Anterior cingulate cortex (tissue), 58 donors: ENCODE measurements at places on chromosomes 12 and 14.

DNA sequence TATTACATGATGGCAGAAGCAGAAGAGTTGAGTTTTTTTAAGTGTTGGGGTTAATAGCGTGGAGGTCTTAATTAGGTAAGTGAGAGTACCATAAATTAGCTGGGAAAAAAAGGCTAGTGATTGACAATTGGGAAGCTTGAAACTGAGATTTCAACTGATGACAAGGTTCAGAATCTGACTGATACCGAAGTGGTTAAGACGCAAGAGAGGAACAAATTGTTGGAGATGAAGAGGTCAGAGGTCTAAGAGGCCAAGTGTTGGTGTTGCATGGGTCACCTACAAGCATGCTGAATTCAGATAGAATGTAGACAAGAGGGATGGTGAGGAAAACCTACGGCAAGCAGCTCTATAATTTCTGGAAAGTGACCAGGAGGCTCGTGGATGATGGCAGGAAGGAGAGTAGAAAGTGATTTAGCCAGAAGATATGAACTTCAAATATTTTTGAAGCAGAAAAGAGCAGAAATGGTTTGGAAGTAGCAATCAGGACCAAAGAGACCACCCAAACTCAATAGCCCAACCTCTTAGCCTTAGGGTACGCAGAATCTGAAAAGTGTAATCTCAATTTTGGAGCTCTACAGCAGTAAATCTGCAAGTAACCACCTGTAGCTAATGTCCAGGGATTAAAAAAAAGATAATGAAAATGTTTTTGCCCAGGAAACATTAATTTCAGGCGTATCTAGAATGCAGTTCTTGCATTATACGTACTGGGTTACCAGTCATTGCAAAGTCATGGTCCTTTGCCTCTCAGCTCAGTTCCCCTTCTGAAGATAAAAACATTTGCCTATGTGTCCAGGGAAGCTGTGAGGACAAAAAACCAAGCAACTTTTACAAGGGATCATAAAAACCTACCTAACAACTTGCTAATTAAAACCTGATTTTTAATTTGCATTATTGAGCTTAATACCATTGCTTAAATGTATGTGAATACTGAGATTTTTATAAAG lies 1.7 kb upstream of the TMPO start:
- no peak for DNase-seq

- no peak for DNase-seq
Observed at GRCh38 chr14:96194657-96195431, 9.8 kb upstream of the BDKRB2 start.

GRCh38 chr14:89628521-89628920 lies 211.5 kb upstream of the FOXN3 start:
- DNase-seq: no peak

GRCh38 chr12:59867055-59867454 lies 271.2 kb downstream of the SLC16A7 start:
- no peak for DNase-seq

DNA sequence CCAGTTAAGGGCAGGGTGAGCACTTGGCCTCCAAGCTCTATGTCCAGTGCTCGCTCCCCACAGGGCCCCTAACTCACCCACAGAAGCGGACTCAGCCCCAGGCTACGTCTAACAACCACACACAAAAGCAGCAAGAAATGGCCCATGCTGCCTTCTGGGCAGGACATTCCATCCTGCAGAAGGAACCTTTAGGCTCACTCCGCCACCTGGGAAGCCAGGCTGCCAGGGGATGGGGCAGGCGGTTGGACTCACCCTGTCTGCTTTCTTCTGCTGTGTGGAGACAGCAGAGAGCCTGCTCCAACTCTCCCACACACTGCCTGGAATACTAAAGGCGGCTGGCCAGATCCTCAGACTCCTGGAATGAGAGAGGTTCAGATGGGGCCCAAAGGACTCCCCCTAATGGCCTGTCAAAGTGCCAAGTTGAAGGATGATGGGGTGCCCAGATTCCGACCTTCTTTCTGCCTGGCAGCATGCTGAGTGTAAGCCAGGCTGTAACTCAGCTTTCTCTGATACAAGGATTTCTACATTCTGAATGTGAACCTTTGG lies 27.7 kb upstream of the BLTP3B start:
- DNase-seq: no peak

DNA sequence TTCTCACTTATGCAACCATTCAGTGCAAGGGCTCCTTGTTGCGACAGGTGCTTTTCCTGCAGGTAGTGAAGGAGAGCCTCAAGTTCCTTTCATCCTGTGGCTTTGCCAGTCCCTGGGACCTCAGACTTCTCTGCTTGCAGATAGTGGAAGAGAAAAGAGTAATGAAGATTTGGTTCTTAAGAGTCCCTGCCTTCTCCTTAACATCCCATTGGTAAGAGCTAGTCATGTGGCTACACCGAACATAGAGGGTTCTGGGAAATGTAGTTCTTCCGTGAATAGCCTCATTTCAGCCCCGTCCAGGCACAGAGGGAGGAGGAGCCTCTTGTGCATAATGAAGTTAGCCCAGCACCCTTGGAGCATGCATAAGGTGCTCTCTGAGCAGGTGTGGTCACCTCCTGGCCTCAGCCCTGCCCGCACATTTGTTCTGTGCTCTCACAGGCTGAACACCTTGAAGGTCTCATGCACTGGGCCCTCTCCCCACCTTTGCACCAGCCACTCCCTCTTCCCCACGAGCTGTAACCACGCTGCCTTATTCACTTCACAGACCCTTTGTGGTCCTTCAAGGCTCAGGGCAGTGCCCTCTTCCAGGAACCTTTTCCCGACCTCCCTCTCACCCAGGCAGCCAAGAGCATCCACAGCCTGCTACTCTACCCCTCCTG lies 134.0 kb downstream of the BCL11B start:
- DNase-seq: no peak

DNA sequence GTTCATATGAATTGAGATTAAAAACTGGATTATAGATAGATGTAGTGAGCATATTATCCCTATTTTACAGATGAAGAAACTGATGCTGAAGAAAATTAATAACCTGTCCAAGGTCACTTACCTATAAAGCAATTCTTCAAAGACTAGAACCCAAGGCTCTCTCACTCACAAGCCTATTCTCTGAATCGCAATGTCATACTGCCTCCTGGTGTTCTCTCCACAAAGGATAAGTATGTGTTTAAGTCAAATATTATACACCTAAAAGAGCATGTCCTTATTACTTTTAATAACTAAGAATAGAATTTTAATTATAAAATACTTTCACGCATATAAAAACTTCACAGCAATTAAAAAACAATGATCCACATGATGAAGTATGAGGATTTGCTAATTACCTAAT lies 721.3 kb upstream of the USP15 start:
- no peak for DNase-seq

DNA sequence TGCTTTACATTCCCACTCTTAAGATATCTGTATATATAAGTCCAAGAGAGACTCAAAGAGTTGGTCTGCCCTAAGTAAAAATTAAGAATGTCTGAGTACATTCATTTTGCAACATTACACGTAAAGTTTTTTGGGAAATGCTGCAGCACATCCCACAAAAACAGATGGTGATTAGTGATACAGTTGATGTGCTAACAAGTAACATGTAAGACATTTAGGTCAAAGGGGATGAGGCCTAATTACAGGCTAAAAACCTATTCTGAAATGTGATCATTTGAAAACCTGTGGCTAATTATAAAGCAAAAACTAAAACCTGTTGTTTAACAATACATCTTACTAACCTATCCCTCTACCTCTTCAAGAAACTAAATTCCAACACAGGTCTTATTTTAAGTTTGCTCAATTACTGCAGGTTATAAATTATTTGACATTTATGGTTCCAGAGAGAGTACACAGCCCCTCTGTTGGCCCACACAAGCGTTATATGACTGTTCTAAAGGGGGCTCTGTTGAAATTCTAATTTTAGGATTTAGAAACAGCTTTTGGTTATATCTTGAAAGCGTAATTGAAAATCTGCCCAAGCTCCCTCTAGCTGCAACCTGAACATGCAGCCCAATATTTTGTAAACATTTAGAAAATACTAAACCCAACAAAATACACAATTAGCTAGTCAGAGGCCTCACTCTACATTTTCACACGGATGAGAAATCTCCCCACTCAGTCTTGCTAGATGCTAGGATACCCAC lies 42.9 kb downstream of the BRAP start:
- DNase-seq: no peak

DNA sequence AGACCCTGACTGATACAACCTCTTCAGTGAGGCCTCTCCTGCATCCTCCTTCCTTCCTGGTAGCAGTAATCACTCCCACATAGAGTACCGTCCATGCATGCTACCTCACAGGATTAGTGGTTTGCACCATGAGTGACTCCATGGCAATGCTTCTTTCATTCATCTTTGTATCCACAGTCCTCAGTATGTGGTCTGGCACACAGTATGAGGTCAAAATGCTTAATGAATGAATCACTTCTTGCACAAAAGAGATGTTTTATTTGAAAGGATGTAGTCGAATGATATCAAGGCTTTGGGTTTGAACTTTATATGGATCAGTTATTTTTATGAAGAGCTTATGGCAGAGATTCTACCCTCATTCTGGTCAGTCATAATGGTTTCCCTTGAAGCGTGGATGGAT lies 42.2 kb downstream of the KCNA5 start:
- no peak for DNase-seq

GRCh38 chr14:44112774-44113460 lies 394.2 kb downstream of the FSCB start:
- no peak for DNase-seq

DNA sequence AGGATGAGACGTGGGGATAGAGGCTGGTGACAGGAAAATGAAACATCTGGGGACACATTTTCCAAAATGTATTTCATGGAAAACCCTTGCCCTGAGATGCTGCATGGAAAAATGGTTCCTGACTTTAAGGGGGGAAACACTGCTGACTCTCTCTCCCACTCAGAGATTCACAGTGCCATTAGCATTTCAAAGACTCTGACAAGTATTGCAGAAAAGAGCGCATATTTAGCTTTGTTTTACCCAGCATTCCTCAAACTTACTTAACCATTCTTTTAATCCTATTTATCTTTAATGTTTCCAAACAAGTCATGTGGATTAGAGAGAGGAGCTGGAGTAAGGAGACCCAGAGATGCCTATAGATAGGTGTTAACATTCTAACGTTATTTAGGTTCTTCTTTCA lies 141.8 kb upstream of the DYRK2 start:
- DNase-seq: no peak

DNA sequence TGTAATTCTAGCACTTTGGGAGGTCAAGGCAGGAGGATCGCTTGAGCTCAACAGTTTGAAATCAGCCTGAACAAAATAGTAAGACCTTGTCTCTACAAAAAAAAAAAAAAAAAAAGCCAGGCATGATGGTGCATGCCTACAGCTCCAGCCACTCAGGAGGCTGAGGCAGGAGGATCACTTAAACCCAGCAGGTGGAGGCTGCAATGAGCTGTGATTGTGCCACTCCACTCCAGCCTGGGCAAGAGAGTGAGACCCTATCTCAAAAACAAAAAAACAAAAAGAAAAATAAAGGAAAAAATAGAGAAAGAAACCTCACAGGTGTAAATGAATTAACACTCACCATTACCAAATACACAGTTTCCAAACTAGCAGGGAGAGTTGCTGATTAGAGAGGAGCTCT lies 34.2 kb upstream of the TUBA1A start:
- DNase-seq: no peak

- no peak for DNase-seq
Observed at GRCh38 chr12:1929241-1929984, 11.0 kb upstream of the CACNA2D4 start.

- DNase-seq: no peak
Observed at GRCh38 chr12:122917507-122918121, 21.7 kb upstream of the VPS37B start.

DNA sequence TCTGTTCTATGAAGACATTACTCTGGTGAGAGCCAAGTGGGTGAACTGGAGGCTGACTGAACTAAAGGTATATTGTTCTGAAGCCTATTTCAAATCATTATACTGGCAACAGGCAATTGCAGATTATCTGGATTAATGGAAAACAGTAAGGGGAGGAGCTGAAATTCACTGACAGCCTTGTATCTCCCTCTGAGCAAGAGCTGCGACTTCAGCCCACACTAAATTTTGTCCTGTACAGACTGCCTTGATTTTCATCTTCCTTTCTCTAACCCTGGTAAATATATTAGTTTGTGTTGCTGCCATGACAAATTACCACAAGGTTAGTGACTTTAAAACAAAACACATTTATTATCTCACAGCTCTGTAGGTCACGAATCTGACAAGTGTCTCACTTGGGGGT lies 231.1 kb downstream of the SLC2A13 start:
- DNase-seq: no peak

DNA sequence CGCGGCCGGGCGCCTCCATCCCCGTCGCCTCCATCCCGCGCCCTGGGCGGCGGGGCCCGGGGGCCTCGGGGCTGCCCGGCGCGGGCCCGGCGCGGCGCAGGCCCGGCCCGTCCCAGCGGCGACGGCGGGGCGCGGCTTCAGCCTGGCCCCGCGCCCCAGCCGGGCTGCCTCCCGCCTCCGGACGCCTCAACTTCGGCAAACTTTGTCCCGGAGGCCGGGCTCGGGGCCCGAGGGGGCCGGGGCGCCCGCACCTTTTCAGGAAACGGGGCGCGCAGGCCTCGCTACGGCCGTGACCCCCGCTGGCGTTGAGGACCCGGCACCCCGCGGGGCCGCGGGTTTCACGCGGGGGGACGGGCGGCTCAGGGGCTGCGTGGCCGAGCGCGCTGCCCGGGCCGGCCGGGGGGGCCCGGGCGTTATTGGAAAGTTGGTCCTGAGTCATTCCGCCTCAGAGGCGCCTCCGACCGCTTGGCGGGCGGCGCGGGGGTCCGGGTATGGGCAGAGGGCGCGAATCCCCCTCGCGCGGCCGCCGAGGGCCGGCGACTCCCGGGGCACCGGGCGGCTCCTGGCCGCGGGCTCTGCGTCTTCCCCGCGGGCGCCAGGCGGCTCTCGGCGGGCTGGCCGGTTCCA lies 575 bp downstream of the TRAF3 start:
- no peak for DNase-seq
